Activated CD4-positive, alpha-beta T cell treated with anti-CD3 and anti-CD28 coated beads, Interleukin-2, Interleukin-6, amounts not matched to agents 100 ng/mL and 50 ng/mL, durations not matched to agents 16 hours and 8 hours (primary cell): ENCODE measurements at places on chromosomes 5 and 9.

DNA sequence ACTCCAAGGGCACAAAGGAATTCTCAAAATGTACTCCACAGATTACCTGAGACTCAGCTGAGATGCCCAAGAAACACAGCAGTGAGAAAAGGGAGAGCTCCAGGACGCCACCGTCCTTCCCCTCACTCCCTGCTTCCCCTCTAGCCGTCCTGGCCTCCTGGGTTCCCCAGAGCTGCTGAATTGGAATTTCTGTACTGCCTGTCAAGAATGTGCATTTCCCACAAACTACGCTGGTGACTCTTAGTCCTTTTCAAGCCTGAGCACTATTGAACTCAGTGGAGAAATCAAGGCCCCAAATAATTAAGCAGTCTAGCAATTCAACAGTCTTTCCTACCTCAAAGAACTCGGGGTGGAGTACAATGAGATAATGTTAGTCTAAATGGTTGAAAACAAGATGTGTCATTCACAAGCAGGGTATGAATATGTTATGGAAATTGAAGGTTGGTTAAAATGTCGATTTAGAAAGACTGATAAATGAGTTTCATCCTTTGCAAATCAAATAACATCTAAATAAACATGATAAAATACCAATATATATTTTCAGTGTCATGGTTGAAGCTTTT, 153.2 kb downstream of the MED27 start:
- DNase-seq = no peak

- DNase-seq = no peak
Observed at GRCh38 chr5:173736923-173737412, 120.5 kb upstream of the BOD1 start.

- DNase-seq = no peak
Observed at GRCh38 chr9:4443439-4443838, 46.8 kb upstream of the SLC1A1 start.

DNA sequence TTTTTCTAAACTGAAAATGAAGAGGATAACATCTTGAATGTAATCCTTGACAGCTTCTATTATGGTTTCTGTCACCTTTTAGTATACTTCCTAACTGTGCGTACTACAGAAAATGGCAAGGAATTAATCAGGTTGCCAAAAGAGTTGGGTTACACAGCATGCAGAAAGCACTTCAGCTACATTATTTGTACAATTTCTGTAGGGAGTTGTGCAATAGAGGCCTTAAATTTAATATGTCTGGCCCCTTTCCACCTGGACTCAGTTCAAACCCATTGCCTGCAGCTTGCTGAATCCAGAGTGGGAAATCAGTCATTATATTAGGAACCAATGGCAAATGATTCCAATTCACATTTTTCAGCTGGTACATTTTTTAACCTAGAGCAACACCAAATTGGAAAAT, 549.7 kb downstream of the CSNK1G3 start:
- DNase-seq = no peak

GRCh38 chr5:57503433-57503832, 20.8 kb upstream of the ACTBL2 start:
- DNase-seq = no peak

DNA sequence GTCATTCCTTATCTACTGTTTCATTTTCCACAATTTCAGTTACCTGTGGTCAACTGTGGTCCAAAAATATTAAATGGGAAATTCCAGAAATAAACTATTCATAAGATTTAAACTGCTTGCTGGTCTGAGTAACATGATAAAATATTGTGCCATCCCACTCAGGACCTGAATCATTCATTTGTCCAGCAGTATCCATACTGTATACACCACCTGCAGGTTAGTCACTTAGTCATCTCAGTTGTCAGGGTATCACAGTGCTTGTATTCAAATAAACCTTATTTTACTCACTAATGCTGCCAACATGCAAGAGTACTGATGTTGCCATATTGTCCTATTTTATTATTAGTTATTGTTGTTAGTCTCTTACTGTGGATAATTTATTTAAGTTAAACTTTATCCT, 139.7 kb downstream of the FBXO4 start:
- no peak for DNase-seq

DNA sequence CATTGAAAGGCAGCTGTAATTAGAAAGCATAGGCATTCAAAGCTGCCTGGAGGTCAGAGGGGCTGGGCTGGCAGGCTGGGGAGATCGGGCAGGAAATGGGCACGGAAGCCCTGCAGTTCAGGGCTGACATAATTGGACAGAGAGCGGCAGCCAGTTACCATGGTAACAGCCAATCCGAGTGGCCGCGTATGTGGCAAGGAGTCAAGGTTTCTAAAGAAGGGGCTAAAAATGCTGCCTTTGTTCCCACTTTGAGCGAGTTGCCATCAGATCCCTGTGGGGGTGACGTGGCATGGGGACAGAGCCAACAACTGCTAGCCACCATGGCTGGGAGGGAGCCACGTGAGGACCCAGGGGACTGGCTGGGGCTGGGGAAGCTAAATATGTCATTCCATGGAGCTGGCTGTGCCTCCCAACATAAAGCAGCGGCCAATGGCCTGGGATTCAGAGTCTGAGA, 44.7 kb upstream of the NDFIP1 start:
- peak; percentile 51 for DNase-seq

DNA sequence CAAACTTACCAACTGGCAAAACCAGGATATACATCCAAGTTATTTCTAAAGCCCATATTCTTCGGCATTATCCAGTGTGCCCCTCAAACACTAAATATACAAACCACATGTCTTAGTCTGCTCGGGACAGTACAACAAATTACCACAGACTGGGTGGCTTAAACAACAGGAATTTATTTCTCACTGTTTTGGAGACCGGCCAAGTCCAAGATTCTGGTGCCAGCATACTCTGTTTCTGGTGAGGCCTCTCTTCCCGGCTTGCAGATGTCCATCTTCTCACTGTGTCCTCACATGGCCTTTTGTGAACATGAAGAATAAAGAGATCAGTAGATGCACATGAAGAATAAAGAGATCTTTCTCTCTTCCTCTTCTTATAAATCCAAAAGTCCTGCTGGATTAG, 12.9 kb upstream of the SLCO6A1 start:
- DNase-seq = no peak
